ENCODE measurements at places on chromosomes 13 and 19.

DNA sequence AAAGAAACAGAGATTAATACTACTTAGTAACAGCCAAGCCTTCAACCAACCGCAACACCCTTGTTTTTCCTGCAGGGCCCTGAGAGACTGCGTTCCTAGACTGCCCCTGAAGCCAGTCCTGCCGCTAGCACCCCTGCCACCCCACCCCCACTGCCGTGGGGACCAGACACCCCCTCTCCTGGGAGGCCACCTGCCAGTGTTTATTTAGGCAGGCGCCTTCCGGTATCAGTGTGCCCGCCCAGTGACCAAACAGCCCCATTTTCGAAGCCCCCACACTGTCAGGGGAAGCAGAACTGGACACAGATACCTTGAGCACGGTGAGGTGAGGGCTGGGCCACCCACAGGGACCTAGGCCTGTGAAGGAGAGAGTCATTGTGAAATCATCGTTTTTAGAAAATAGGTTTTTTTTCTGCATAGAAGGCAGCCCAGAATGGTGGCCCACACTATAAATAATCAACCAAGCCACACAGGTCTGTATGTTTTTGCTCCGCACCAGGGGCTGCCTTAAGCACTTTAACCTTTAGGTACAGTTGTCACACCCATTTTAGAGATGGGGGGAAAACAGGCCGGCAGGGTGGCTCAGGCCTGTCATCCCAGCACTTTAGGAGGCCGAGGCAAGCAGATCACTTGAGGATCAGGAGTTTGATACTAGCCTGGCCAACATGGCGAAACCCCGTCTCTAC, 3.5 kb upstream of the TLE5 start:
- no peak for DNase-seq
- no peaks in the 10 kb centered on the region for H3K27me3 ChIP-seq
- peaks cover 5% of the 10 kb centered on the region for H3K4me1 ChIP-seq
- H3K4me3 ChIP-seq, result no peak overlapping the region

GRCh38 chr13:51478418-51479198, 25.8 kb upstream of the INTS6 start:
- no peak overlapping the region for H3K4me3 ChIP-seq
- no peaks in the 10 kb centered on the region for H3K27me3 ChIP-seq
- no peaks in the 10 kb centered on the region for H3K36me3 ChIP-seq
- no peaks in the 10 kb centered on the region for H3K4me1 ChIP-seq
- DNase-seq, result no peak

GRCh38 chr13:66951426-66951825, 278.7 kb downstream of the PCDH9 start:
- no peak for DNase-seq
- H3K4me1 ChIP-seq, result no peaks in the 10 kb centered on the region
- peaks cover 7% of the 10 kb centered on the region for H3K27me3 ChIP-seq
- no peaks in the 10 kb centered on the region for H3K36me3 ChIP-seq
- H3K4me3 ChIP-seq, result no peak overlapping the region
- H3K27ac ChIP-seq, result no peak overlapping the region

DNA sequence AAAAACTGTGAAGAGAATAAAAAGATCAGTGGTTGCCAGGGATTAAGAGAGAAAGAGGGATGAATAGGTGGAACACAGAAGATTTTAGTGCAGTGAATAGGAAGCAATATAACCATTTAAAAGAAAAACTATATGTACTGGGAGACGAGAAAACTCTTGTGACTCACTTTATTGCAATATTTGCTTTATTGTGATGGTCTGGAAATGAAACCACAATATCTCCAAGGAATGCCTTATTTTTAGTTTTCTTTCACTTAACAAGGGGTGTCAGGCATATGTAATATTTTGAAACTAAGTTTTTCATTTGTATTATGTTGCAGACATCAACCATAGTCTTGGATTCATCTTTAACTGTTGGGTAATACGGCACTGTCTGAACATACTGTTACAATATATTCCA, 1308.2 kb downstream of the PCDH9 start:
- H3K36me3 ChIP-seq, result no peaks in the 10 kb centered on the region
- no peak for DNase-seq

DNA sequence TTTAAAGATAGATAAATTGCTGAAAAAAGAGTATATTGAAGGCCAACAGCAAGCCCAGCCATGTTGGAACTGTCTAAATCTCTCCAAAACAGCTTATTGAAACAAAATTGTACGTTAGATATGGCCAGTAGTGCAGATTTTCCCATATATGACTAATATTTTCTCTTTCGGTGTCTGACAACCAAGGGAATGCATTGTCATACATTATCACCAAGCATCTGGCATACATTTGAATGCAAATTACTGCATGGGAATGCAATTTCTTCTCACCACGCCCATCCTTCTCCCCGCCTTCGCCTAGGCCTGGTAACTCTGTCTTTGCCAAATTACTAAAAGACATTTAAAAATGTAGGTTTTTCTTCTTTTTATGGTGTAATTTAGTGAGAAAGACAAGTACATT, 32.5 kb upstream of the IRS2 start:
- H3K27ac ChIP-seq, result no peak overlapping the region
- no peaks in the 10 kb centered on the region for H3K36me3 ChIP-seq
- no peak overlapping the region for H3K4me3 ChIP-seq
- H3K4me1 ChIP-seq, result peaks cover 6% of the 10 kb centered on the region

GRCh38 chr13:77136902-77137420, 110.0 kb upstream of the FBXL3 start:
- no peak overlapping the region for H3K27ac ChIP-seq
- no peaks in the 10 kb centered on the region for H3K27me3 ChIP-seq
- H3K4me3 ChIP-seq, result no peak overlapping the region
- H3K4me1 ChIP-seq, result peaks cover 11% of the 10 kb centered on the region

DNA sequence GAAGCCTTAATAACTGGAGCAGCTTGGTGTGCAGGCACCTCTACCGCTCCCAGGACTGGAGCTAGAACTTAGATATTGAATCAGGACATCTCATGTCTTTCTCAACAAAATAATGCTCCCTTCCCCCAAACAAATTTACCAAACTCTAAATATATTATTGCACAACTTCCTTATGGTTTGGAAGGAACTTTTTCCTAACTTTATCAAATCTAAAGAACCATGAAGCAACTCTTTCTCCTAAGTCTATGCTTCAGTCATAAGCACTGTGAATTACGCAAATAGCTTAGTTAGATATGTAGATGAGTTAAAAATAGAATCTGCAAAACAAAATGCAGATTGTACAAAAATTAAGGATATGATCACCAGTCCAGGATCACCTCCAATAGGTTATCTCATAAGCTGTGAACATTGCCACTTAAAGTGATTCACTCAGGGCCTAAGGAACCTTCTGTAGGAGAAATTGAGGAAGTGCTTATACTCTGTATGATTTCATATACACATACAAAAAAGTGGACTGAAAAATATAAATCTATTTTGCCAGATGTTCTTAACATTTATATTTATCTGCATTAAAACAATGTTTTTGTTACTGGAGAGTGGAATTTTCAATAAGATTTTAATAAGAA, 20.4 kb upstream of the MAB21L1 start:
- no peaks in the 10 kb centered on the region for H3K27me3 ChIP-seq
- no peaks in the 10 kb centered on the region for H3K36me3 ChIP-seq
- H3K4me3 ChIP-seq, result no peak overlapping the region

DNA sequence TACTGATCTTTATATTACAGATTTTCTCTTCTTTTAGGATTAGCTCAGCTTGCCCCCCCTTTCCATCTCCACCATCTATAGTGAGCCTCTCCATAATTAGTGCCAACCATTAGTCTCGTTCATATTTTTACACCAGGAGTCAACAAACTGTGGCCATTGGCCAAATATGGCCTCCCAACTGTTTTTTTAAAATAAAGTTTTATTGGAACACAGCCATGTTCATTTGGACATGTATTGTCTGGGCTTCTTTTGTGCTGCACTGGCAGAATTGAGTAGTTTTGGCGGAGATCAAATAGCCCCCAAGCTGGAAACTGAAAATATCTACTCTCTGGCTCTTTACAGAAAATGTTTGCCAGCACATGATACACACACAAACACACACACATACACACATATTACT, 18.4 kb downstream of the ZNF175 start:
- peaks cover 35% of the 10 kb centered on the region for H3K36me3 ChIP-seq
- no peak overlapping the region for H3K27ac ChIP-seq
- H3K27me3 ChIP-seq, result no peaks in the 10 kb centered on the region
- H3K4me1 ChIP-seq, result no peaks in the 10 kb centered on the region
- H3K4me3 ChIP-seq, result no peak overlapping the region

DNA sequence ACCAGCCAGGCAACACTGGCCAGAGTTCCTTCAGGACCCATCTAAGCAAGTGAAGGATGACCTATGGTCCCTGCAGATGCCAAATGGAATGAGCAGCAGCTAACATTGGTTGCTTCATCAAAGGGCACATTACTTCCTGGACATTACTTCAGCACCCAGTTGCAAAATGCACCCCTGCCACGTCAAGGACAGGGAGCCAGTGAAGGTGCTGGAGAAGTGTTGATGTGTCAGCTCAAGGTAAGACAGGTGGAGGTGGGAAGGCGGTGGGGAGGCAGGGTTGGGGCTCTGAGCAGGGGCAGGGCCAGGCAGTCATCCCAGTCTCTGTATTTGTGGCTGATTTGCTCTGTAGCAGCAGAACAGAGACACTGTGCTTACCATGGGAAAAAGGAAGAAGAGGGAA, 14.6 kb downstream of the CSNK1A1L start:
- no peak for DNase-seq
- H3K27ac ChIP-seq, result no peak overlapping the region
- no peaks in the 10 kb centered on the region for H3K4me1 ChIP-seq
- no peaks in the 10 kb centered on the region for H3K27me3 ChIP-seq
- H3K4me3 ChIP-seq, result no peak overlapping the region

DNA sequence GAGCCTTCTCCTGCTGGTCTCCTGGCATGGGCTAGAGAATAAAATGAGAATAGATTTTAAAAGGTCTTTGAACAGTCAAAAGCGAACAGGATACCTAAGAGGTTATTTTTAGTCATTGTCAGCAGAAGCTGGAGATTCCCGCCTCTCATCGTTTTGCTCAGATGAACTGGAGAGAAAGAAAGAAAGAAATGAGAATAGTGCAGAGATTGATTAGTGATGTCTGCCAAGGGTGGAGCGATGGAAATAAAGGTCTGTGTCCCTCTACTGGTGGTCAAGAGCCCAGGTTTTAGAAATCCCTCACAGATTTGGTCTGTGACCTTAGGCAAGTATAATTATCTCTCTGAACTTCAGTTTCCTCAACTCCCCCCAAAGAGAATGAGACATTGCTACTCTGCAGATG, 5.3 kb downstream of the NCAN start:
- no peaks in the 10 kb centered on the region for H3K36me3 ChIP-seq
- no peak for DNase-seq
- no peak overlapping the region for H3K4me3 ChIP-seq
- H3K27me3 ChIP-seq, result peaks cover 25% of the 10 kb centered on the region
- peaks cover 5% of the 10 kb centered on the region for H3K4me1 ChIP-seq
